Activated CD8-positive, alpha-beta memory T cell treated with anti-CD3 and anti-CD28 coated beads for 24 hours (primary cell): ENCODE measurements at places on chromosomes 2 and 18.
A peak's percentile ranks its signal among the peaks of the same experiment; 100 is the strongest.

- no peak for DNase-seq
These were observed 32.9 kb upstream of the ST3GAL5 start for GRCh38 chr2:85921659-85922058.

DNA sequence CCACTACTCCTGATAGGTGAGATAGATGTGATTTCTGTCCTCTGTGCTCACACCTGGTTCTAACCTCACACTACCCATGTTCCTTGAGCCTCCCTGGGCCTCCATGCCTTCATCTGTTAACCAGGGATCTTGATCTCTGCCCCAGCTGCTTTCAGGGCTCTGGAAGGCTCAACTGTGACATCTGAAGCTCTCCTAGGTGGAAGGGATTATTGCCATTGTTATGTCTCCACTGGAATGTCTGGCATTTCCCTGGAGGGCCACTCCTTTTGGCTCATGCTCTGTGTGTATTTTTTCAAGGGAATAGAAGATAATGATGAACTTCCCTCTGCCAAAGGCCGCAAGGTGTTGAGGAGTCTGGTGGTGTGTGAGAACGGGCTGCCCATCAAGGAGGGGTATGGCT is 41.2 kb downstream of the PCARE start:
- no peak for DNase-seq

DNA sequence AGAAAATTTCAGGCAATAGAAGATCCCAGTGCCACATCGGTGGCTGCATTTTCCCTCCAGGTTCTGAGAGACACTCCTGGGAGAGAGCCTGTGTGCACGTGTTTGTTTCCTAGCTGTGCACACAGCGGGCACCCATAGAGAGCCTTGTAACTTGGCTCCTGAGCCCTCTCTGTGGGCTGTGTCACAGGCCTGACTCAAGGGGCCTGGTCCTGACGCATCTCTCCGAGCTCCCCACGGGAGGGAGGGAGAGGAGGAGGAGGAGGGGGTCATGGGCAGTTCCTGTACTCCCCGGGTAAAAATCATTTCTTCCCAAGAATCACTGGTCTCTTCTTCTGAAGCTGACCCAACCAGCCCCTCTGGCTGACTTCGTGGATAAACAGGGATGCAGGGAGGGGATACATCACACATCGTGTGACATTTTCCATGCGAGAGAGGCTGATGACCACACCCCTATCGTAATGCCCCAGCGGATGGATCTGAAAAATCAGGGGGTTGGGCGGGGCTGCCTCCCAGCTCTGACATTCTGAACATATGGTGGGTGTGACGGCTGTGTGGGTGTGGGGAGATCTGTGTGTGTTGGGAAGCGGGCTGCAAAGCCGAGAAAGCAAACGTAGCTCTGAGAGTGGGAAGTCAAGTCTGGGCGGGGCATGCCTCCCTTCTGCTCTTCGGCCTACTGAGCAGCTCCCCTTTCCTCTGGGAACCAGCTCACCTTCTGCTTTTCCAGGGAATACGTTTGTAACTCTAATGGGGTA is 308.3 kb upstream of the HS6ST1 start:
- no peak for DNase-seq

DNA sequence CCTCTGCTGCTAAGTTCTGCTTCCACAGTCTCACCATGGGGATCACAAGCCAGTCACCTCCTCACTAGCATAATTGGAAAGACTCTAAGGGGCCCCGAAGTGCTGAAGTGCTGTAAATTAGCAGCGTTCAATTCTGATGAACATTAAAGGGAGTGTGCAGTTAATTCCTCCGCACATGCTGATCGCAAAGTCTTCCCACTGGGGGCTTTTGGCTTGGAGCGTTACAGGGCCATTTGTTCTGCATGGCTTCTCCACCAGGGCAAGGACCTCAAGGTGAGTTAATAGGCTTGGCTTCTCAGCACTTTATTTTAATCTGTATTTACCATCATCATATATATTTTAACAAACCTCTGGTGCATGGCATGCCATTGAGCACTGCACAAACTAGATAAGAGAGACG is 216.3 kb upstream of the PARD3B start:
- DNase-seq, result no peak

GRCh38 chr2:218397820-218398436 is 1.7 kb upstream of the CTDSP1 start:
- DNase-seq, result peak; percentile 77

DNA sequence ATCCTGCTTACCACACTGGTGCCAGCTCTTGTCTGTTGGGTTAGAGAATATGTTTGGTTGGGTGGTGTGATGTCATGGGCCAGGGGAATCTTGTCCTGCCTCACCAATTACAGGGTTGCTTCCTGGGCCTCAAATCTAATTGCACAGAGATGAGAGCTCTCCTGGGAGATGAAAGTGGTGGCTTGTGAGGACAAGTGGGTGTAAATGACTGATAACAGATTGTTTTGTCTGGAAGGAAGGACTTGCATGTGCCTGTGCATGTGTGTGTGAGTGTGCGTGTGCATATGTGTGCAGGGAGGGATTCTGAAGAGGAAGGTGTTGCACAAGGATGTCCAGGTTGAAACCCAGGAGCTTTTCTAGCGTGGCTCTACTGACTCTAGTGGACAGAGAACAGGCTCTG is 271.9 kb downstream of the LOXHD1 start:
- DNase-seq, result no peak

GRCh38 chr2:74406035-74406434 is 15.4 kb downstream of the C2orf81 start:
- DNase-seq, result no peak

- no peak for DNase-seq
These were observed 16.7 kb upstream of the DTNB start for GRCh38 chr2:25690058-25690457.

DNA sequence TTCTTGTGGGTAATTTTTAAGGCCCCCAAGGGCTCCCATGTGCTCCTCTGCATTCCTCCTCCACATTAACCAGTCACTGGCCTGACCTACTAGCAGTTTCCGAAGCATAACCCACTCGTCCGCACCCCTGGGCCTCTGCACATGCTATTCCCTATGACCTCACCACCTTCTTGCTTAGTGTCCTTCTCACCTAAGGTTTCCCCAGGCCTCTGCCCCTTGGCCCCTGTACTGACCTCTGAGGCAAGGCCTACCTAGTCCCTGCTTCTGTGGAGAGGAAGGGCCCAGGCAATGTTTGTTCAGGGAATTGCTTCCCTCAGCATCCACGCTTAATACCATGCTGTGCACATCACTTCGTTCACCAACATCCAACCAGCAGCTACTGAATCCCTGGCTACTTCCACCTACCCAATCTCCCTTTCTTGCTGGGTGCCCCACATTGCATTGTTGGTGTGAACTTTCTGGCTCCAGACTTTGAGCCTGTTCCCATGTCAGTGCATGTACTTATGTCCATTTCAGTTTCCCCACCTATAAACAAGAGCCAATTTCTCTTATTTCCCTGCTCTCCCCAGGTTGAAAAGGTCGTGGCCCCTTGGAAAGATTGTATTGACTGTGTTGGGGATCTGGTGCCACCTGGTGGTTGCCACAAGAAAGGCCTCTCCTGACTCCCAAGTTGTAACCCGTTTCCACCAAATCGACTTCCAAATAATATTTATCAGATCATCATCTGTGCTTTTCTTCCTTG is 19.2 kb upstream of the TMEM177 start:
- DNase-seq, result no peak

DNA sequence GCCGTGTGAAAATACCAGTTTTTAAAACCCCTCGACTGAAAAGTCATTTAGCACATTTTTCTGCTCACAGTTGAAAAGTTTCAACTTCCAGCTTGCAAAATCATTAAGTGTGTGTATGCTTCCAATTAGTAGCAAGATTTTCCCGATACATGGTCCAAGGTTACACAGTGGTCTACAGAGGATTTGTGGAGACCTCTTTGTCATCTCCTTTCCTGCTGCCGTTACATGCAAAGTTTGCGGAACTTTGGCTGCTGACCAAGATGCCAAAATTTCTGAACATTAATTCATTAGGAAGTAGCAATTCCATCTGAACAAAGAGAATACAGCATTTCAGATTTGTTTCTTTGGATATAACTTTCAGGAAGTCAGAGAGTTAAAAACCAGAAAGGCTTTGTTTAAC is 474.6 kb downstream of the PLCL1 start:
- DNase-seq, result no peak

GRCh38 chr2:150274108-150274507 is 213.4 kb downstream of the RND3 start:
- no peak for DNase-seq

- DNase-seq, result peak; percentile 89
These were observed 48.5 kb downstream of the KCNIP3 start for GRCh38 chr2:95345563-95346230.

GRCh38 chr18:48589797-48590519 is 51.1 kb downstream of the CTIF start:
- no peak for DNase-seq

DNA sequence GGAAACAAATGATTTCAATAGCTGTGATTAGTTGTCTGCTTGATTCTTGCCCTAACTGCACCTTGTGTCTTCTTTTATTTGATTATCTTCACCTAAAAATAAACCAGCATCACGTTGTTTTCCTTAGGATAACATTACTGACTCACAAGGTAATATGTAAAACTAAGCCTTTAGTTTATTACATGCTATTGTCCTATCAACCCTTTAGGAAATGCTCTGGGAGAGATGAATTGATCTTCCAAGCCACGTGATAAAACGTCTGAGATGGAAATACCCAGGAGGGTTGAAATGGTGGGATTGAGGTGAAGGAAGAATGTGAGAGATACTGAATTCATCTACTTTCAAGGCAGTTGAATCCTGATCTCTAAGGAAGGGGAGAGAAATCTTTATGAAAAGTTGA is 34.5 kb upstream of the TMEM178A start:
- DNase-seq, result no peak

- DNase-seq, result no peak
These were observed 87.1 kb downstream of the BCL2L11 start for GRCh38 chr2:111207851-111208250.

- DNase-seq, result no peak
These were observed 208.1 kb downstream of the VAPA start for GRCh38 chr18:10121786-10122515.

GRCh38 chr2:215583881-215584280 is 148.0 kb upstream of the FN1 start:
- DNase-seq, result no peak

- DNase-seq, result no peak
These were observed 112.9 kb upstream of the CD302 start for GRCh38 chr2:159910951-159911350.

DNA sequence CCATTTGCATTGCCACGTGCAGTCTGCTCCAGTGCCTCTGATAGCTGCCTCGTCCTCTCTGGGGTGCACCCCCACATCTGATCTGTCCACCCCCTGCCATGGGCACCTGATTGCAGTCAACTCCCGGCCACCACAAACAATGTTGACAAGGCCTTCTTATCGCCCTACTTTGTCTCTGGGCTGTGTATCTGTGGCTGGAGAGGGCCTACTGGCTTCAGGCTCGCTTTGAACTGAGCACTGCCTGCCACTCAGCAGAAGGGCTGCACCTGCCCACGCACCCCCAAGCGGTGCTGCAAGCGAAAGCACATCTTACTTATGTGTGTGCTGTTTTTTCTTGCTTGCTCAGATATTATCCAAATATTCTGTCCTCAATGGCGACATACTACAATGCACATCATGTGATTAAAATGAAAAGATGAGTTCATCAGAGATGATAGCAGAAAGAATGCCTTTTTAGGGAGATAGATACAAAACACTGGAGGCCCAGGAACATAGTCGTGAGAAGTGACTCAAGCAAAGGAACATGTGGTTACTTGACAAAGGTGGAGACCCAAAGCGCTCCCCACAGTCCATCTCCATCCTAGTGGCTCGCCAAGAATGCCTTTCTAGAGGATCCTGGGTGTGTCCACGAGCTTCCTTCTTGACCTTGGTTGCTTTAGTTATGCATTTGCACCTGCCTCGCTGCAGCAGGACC is 28.8 kb downstream of the FBLN7 start:
- peak; percentile 58 for DNase-seq

- DNase-seq, result no peak
These were observed 141.5 kb downstream of the FAM210A start for GRCh38 chr18:13584825-13585224.

DNA sequence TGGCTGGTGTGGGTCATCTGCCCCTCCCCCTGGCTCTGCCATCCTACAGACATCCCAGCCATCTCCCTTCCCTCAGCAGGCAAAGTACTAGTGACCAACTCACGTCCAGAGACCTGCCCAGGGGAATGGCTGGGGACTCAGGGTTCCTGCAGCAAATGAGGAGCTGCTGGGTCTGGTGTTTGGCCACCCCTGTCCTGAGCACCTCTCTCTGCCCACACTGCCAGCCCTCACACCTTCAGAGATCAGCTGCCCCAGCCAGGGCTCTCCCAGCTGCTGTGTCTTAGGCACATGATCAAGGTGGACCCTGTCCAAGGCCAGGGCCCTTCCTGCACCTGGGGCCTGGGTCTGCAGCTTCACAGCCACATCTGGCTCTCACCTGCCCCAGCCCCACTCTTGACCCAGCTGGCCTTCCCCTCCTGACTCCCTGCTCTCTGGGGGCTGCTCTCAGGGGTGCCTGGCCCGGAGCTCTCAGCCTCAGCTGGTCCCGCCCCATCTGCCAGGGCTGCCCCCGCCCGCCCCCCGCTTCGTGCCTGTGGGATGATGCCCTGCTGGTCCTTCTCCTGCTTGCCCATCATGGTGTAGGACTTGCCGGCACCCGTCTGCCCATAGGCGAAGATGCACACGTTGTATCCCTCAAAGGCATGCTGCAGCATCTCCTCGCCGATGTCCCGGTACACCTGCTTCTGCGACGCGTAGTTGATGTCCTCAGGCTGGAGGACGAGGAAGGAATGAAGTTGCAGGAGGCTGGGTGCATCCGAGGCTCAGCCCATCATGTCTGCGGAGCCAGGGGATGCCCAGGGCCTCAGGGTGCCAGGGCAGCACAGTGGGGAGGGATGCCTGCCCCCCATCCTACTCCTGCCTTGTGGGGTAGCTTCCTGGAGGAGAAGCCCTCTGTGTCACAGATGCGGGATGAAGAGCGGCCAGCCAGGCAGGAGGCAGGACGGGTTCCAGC is 32.2 kb downstream of the KIF1A start:
- DNase-seq, result no peak

DNA sequence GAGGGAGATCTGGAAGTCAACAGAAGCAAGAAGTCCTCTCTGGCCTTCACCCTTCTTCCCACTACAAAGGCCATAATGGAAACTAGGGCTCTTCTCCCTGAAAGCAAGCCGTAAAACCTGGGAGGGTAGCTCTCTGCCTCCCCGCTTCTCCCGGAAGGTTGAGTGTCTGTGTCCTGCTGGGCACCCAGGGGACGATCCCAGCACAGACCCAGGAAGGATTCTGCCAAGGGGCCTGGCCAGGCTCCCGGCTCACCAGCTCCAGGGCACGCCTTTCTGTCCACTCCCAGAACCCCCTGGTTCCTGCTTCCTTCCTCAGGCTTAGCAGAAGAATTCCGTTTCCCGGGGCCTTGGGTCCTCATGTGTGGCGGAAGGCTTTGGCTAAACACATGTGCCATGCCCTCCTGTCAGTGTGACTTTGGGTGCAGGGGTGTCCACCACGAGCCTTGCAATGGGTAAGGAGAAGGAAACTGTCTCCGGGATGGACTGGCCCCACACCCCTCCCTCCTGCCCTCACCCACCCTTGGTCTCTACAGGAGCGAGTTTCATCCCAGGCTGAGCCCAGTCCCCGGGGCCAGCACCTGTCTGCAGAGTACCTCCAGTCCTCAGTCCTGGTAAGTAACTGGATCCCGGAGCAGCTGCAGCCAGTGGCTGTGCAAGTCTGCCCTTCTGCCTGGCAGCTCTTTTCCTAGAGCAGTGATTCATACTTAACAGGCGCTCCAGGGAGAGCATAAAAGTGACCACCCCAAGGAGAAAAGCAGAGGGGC is 135.8 kb downstream of the TPO start:
- no peak for DNase-seq
